Glomerular endothelial cell (primary cell): ENCODE measurements at places on chromosomes 2 and 18. TPM values are rescaled to one million over a fixed set of nuclear protein-coding genes. Genes with fewer than 3 reads are reported as not detected.

The UGT1A8 gene
- total RNA-seq: not detected in 2 replicates

The LRRTM4 gene
- not detected in 2 replicates for total RNA-seq

The GRP gene
- total RNA-seq: not detected in 2 replicates

The ANKRD29 gene
- total RNA-seq: 0.24 and 0.58 TPM in 2 replicates

DNA sequence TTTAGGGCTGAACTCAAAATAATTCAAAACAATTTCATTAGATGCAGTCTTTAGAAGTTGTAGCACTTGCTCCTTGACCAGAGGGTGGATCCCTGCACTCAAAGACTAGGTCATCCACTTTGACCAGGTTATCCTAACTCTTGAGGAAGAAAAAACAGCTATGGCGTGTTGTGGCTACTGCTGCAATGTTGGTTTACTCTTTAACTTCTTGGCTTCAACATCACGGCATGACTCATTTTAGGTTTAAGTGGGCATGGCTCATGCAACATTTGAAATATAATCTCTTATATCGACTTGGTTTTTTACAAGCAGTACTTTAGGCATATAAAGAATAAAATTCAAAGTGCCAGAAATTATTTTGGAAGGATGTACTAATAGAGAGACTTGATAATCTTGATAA lies 35.4 kb downstream of the ANKRD29 start:
- DNase-seq: no peak

GRCh38 chr2:133972297-133972696 lies 281.6 kb upstream of the MGAT5 start:
- DNase-seq: no peak

DNA sequence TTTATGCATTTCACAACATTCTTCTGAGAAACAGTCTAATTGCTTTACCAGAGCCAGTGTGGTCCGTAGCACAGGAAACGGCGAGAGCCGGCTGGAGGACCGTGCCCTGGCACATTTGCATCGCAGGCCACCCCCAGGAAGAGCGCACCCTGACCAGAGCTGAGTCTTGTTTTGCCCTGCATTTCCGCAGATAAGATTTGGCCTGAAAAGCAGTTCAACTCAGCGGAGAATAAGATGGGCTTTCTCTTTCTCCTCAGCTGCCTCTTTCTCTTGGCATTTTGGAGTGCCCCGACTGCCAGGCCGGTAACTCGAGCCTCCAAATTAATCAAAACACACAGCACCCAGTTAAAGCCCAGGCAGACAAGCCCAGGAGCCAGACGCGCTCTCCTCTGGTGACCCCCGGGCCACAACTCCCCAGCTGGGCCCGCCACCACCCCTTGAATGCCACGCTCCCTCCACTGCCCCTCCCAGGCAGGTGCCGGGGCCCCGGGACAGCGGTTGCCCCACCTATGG lies 464 bp downstream of the COL4A4 start:
- DNase-seq: no peak

DNA sequence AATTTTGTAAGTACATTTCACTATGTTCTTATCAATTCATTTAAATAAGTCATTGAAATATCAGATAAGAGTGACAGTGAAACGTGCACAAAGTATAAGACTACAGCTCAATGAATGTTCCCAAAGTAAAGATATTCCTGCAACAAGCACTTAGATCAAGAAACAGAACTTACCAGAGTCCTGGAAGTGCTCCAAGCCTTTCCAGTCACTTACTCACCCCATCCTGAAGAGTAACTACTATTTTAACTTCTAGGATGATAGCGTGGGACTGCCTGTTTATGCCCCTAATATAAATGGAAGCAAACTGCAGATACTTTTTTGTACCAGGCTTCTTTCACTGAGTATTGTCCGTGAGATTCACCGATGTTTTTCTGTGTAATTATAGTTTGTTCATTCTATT lies 768.9 kb downstream of the SLC4A3 start:
- no peak for DNase-seq
